ENCODE measurements at places on chromosomes 5 and 9. TPM values are rescaled to one million over a fixed set of nuclear protein-coding genes. Genes with fewer than 3 reads are reported as not detected.

- DNase-seq = no peak
Observed at GRCh38 chr5:112401924-112402323, 17.2 kb downstream of the EPB41L4A start.

GRCh38 chr9:20524776-20525175 is 97.5 kb downstream of the MLLT3 start:
- no peak for DNase-seq

GRCh38 chr5:36177715-36178523 is 26.0 kb downstream of the SKP2 start:
- peak; percentile 49 for DNase-seq

DNA sequence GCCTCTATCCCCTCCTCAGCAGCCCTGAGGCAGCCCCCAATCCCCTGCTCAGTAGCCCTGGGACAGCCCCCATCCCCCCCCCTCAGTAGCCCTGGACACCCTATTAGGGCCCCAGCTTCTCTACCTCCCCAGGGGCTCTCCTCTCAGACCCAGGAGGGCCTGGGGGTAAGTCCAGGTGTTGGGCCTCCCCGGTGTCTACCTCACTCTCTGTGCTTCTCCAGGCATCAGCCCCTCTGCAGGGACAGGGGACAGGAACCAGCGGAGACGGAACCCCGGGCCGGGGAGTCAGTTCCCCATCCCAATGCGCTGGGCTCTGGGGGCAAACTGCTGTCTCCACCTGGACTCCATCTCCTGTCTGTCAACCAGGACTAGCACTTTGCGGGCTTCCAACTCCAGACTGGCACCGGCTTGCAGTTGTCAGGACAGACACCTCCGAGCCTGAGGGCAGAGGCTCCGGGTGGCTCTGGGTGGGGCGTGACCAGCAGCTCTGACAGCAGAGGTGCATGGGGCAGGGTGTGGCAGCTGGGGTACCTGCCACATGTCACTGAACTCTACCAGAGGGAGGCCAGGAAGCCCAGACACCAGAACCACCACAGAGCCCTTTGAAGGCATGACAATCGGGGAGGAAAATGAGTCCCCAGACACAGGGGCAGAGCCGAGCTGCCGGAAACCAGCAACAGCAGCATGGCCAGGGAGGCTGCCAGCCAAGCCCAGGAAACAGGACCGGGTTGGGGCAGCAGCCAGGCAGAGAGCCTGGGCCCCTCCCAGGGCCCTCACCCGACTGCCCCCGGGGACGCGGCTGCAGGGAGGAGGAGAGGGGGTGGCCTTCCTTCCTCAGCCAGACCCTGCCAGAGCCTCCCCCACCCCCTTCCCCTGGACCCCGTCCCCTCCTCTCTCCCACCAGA is 17.7 kb upstream of the UBAC1 start:
- DNase-seq = no peak

GRCh38 chr5:151648089-151648488 is 38.6 kb downstream of the SPARC start:
- DNase-seq = no peak

DNA sequence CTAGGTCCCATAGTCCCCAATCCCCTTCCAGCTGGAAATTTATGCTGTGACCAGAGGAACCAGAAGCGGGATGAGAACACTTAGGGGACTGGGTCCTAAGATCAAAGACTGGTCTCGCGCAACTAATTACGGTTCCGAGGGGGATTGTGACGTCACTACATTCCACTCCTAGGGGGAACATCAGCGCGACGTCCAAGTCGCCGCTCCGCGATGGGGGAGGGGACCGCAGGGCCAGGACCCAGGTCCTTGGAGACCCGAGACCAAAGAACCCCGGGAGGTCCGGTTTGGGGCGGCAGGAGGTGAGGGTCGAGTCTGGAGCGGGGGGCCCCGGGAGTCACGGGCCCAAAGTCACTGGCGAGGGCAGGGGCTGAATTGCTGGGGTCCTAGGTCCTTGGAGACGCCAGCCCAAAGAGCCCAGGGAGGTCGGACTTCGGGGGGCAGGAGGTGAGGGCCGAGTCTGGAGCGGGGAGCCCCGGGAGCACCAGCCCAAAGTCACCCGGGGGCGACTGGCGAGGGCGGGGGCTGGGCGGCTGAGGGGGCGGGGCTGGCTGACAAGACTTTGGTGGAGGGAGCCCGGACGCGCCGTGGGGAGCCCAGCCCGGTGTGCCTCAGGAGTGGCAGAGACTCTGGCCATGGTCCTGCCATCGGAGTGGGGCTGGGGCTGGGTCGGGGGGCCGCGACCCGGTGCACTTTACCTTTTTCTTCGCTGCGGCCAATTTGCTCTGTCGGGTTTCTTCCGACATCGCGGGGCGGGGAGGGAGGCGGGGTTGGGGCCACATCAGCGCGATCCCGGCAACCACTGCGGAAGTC is at the start of gene GOLGA2:
TSS of gene GOLGA2 (minus strand) at position 810 of the 810 bp plus-strand sequence. CDS start at position 779, 31 bp downstream.
- no peak for DNase-seq

DNA sequence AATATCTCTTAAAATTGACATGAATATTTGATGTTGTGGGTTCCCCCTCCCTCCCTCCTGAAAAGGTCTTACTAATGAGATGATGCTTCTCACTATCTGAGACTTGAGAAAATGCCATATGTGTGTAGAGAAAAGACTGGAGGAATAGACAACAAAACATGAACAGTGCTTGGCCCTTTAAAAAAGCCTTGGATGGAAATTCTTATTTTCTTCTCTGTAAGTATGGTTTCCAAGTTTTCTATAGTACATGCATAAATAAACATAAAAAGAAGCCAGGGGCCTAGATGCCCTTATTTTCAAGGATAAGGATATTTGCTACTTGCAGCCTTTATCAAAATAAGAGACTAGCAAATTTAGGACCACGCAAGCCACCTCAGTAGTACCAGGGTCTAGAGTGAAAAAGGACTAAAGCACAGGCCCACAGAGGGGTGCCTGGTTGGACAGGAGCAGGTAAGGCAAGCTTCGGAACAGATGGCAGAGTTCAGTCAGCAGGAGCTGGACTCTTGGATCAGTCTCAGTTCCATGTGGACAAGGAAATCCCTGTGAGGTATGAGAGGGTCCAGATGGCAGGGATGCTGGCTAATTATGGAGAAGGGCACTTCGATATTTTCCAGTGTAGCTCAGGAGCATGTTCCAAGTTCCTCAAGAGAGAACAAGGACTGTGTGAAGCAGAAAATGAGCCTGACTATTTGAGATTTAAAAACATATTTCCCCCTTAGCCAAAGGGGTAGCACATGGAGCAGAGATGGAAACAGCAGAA is 4.6 kb upstream of the ANP32B start:
- no peak for DNase-seq

DNA sequence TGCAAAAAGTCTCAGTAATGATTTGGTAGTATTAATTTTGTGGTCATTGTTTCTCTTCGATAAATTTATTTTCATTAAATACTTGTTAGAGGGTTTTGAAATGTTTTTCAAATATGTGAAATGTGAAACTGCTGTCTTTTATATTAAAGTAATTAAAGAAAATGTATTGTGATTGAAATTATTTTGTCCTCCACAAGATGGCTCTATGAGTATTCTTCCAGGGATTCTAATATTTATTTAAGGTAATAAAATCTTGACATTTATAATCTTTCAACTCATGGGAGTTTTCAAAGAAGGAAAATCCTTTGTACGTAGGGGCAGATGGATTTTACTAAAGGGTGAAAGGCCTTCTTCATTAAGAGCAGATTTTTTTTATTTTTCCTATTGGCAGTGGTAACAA is 19.3 kb downstream of the ISOC1 start:
- no peak for DNase-seq

Gene INIP
- total RNA-seq = 25.7 TPM

DNA sequence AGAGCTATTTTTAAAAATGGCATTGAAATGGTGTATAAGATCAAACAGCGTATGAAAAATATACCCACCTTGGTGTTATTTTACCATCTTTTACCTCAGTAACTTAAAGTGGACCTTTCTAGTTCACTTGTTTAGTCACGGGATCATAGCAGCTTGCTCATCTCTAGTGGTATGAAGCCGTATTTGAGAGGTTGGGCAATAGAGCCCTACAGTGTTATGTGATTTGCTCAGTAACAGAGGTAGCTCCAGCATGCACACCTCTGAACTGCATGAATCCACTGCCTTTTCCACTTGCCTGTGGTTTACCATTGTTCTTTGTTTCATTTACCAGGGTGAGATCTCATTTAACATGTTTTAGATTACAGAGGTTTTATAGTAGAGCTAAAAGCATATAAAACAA is 134.4 kb downstream of the ATG10 start:
- peak; percentile 21 for DNase-seq

Gene RLN2
- 1.1 TPM for total RNA-seq

DNA sequence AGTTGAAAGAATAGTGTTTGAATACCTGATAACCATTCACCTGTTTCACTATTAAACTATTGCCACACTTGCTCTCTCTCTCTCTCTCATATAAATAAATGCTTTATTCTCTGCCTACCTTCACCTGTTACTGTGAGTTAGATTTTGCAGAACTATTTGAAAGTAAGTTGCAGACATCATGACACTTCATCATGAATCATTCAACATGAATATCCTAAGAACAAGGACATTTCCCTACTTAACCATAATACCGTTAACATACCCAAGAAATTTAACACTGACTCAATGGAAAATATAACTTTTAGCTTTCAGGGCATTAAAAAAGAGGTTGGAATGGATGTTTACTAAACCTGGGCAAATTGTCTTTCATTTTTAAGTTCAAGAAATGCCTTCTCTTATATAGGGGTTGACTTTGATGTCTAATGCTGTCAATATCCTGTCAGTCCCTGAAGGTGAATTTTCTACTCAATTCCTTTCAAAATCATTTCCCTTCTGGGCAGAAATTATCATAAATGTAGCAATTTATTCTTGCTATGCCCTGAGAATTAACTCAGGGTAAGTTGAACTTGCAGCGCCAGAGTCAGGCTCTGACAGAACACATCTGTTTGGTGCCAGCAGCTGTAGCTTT is 582.6 kb upstream of the TLE4 start:
- DNase-seq = no peak

DNA sequence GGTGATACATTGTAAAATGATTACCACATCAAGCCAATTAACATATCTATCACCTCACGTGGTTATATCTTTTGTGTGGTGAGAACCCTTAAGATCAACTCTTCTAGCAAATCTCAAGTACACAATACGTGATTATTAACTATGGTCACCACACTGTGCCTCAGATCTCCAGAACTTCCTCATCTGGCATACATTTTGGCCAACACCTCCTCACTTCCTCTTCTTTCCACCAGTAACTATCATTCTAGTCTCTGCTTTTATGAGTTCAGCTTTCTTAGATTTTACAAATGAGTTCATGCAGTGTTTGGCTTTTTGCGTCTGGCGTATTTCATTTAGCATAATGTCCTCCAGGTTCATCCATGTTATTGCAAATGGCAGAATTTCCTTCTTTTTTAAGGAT is 35.8 kb downstream of the PRKACG start:
- no peak for DNase-seq

Gene CNTNAP3
- 7.1 TPM for total RNA-seq

Gene BAAT
- total RNA-seq = 0.09 TPM

DNA sequence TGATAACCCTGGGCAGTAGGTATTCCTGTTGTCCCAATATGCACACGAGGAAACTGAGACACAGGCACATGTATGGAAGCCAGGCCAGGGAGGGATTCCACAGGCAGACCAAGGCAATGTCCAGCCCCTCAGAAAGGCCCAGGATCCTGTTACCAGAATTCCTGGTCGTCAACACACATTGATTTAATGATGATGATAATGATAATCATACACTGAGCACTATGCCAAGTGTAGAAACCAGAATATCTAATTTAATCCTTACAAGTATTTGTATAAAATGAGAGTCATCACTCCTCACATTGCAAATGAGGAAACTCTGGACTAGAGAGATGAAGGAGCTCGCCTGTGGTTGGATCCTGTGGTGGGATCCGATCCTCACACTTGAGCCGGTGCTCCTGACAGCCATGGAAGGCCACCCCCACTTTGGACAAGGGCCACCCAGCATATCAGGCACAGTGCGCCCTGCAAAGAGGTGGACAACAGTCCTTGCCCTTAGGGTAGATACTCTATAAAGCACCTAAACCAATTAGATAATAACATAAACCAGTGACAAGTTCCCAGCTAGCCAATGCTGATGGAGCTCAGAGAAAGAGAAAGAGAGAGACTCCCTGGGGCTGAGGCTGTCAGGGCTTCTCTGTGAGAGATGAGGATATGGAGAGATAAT is 185.3 kb downstream of the SLIT3 start:
- no peak for DNase-seq

- DNase-seq = peak; percentile 25
Observed at GRCh38 chr5:144032375-144032774, 138.1 kb downstream of the YIPF5 start.

GRCh38 chr9:93697352-93698139 is 121.2 kb downstream of the PHF2 start:
- no peak for DNase-seq

- no peak for DNase-seq
Observed at GRCh38 chr9:123034881-123035510, 1.5 kb downstream of the GPR21 start.

GRCh38 chr9:4662989-4663792 is 1.1 kb downstream of the PLPP6 start:
- no peak for DNase-seq

DNA sequence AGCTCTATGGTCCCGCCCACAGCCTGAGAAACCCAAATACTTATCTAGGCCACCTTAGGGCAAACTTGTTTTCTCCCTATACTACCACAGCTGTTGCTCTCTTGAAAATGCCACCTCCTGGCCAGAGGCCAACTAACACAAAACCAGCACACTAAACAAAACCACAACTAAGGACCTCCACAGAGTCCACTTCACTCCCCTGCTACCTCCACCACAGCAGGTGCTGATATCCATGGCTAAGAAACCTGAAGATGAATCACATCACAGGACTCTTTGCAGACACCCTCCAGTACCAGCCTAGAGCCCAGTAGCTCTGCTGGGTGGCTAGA is 108.4 kb downstream of the ALDH1A1 start:
- DNase-seq = no peak
